ENCODE measurements at places on chromosomes 1 and 21.

DNA sequence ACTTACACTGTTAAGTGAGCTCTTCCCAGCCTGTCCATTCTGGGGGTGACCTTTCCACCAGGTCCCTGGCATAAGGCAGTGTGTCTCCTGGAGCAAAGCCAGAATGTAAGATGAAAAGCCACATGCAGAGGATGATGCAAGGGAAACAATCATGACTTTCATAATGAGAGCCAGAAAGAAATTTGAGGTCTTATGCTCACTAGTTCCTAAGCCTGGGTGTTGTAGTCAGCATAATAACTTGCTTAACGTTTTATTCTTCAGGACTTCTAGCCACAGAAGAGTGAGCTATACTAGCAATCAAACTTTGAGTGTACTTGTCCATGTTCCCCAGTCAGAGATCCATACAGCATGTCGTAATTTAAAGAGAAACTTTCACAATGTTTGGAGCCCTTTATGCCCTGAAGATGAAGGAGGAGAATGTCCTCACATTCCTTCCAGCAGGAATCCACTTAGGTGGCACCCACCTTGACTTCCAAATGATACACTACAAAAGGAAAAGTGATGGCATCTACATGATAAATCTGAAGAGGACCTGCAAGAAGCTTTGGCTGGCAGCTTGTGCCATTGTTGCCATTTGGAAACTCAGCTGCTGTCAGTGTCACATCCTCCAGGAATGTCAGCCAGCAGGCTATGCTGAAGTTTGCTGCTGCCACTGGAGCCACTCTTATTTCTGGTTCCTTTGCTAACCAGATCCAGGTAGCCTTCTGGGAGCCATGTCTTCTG, 60.5 kb upstream of the FOXD3 start:
- DNase-seq = no peak

GRCh38 chr1:39258146-39258924, 53.8 kb downstream of the MACF1 start:
- DNase-seq = peak; percentile 51

- no peak for DNase-seq
Measured at GRCh38 chr1:91846007-91846638, 39.8 kb downstream of the TGFBR3 start.

DNA sequence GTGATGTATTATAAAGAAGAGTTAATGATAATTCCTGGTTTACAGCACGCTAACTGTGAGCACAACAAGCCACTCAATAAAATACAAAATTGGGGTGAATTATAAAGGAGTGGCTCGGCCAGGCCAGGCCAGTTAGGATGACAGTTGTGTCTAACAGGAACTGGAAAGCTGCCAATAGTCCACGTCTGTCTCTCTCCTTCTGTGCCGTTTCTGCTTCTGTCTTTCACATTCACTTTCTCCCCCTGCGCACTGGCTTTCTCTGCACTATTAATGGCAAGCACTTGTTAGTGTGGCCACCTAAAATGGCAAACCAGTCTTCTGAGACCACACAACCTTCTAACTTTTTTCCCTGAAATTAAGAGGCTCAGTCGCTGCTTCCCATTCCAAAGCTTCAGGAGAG, 394.3 kb downstream of the NTNG1 start:
- no peak for DNase-seq

DNA sequence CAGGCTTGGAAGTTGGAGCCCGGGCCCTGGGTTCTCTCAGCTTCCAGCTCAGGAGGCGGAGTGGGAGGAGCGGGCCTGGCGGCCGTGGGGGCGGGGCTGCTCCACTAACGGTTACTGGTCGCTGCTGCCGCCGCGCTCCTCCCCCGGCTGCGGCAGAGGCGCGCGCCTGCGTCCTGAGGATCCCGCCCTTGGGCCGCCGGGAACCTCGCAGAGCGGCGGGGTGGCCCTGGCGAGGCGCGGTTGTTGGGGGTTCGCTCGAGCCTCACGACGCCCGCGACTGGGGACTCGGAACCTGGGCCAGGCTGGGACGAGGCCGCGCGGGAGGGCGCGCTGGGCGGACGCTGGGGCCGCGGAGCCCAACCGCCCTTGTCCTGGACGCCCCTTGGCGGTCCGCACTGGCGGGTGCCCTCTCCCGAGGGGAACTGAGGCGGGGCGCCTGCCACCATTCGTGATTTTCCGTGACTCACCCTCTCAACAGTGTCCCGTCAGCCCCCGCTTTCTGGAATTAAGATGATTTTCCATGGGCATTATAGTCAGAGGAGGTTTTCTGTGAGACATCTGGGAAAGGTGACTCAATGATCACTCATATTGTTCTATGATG, 34.1 kb downstream of the OR2G3 start:
- DNase-seq = peak; percentile 15

DNA sequence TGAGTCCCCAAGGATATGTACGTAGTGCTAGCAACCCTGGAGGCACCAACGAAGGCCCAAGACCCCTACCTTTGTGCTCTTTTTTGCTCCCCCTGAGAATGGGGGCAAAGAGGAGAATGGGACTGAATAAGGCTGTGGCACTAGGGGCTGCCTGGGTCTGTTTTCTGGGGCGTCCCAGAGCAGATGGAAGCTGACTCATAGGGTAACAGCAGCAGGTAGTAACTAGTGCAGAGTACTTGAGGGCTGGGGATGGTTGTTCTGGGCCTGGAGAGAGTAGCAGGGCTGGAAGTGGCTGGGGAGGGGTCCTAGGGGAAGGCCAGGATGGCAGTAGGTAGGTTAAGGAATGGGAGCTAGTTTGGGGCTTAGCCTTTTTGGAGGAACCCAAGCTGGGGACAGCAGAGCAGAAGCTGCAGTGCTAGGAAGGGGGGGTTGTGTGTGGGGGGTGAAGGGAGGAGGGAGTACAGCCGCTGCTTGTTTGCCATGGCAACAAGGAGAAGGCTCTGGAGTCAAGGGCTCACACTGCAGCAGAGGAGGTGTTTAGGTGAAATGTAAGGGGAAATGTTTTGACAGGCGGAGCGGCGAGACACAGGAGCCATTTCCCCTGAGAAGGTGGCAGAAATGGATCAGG, 1.8 kb downstream of the NCDN start:
- DNase-seq = no peak

- DNase-seq = no peak
Measured at GRCh38 chr1:245754463-245754961, 599.7 kb downstream of the KIF26B start.

- no peak for DNase-seq
Measured at GRCh38 chr1:184622136-184622823, 132.4 kb downstream of the EDEM3 start.

DNA sequence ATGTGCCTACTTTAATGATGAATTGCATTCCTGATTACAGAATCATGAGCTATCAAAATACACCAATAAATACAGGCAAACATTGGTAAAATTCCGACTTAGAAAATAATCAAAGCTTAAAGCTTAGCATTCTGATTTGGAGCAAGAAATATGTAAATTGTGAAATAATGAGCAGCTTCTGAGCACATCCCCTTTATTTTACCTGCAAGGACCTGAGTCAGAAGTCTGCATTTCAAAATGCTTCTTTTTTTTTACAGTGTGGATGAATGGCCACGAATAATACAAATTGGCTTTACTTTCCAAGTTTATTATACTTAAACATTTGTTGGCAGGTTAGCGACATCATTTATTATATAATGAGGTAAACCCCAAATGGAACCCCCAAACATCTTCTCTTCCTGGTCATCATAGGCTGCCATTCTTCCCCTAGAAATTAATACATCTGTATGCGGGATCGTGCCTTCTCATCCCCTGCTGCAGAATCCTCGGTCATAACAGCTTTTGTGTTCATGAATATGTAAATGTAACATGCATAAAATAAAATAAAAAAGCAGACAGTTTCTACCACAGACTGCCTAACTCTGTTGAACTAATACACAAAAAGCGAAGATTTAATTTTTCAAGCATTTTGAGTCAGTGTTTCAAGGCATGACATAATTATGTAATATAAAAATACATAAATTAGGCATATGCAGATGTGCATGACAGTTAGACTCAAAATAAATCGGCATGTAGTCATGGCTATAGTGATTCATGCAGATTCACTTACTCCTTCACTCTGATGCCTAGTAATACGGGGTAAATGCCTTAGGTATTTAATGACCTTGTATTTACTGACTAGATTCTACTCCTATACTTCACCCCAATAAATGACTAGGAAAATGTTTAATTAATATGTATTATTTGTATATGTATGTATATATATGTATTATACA, 339.7 kb downstream of the USP25 start:
- DNase-seq = no peak

DNA sequence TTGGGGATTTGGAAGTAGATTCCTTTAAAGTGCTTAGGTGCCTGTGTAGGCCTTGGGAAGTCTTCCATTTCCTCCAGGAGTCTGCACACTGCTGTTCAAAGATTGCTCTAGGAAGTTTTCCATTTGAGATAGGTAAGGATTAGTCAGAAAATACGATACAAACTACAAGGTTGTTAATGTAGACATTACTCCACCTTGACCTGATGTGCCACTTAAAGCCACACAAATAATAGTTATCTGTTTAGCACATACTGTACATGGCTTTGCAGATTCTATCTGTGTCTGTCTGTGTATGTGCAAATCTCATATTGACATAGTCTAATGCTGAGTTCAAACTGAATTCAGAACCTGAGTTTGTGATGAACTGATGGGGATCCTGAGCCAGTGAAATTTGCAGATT, 118.4 kb downstream of the RHOU start:
- no peak for DNase-seq

- DNase-seq = no peak
Measured at GRCh38 chr21:44637018-44637850, at the start of gene KRTAP10-10. Gene KRTAP10-10 (plus strand): TSS chr21:44637356. CDS start chr21:44637418, 62 bp downstream.

All from activated naive CD4-positive, alpha-beta T cell (primary cell).